Stimulated activated CD4-positive, alpha-beta T cell treated with anti-CD3 and anti-CD28 coated beads, Interleukin-15, amount 100 ng/mL, for 1 hour (primary cell): ENCODE measurements at places on chromosomes 2 and 18.

- no peak for DNase-seq
Measured at GRCh38 chr18:67728364-67728763, 211.8 kb upstream of the DSEL start.

DNA sequence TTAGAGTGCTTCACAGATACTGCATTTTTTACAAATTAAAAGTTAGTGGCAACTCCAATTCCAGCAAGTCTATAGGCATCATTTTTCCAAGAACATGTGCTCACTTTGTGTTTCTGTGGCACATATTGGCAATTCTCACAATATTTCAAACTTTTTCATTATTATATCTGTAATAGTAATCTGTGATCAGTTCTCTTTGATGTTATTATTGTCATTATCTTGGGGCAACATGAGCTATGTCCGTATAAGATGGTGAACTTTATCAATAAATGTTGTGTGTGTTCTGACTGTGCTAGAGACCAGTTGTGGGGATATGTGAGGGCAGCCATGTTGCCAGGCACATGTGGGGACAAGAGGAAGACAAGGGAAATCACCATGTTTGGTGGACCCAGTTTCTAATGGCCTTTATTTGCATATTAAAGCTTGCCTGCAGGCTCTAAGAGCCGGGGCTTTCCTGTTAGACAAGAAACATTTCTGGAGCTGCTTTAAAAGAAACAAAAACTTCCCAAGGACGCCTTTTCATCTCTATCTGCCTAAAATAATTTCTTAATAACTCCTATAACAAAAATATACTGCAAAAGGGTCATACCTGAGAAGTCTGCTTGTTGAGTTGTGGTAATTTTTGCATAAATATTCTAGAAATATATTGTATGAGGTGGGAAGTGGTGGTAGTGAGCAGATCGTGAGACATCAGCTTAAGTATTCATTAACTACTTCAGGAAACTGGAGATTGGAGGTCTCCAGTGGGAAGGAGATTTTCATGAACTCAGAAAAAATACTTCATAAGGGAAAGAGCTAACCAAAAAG is 37.2 kb downstream of the KYNU start:
- DNase-seq, result no peak

- DNase-seq, result no peak
Measured at GRCh38 chr2:192072778-192073177, 122.0 kb downstream of the TMEFF2 start.

DNA sequence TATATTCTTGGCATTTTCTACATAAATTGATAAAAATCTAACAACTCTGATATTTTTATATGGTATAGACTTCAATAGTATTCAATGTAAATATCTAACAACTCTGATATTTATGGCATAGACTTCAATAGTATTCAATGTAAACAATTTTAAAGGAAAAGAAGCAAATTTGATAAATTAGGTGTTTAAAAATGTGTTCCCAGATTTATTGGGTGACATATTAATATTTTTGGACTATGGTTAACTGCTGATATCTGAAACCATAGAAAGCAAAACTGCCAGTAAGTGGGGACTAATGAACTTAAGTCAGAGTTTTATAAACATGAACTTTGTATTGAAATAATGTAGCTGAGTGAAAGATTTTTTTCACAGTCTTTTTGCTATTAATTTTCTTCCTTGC is 1576.0 kb upstream of the DDX18 start:
- no peak for DNase-seq
